Stromal cell of bone marrow (primary cell): ENCODE measurements at places on chromosomes 1 and 21.

DNA sequence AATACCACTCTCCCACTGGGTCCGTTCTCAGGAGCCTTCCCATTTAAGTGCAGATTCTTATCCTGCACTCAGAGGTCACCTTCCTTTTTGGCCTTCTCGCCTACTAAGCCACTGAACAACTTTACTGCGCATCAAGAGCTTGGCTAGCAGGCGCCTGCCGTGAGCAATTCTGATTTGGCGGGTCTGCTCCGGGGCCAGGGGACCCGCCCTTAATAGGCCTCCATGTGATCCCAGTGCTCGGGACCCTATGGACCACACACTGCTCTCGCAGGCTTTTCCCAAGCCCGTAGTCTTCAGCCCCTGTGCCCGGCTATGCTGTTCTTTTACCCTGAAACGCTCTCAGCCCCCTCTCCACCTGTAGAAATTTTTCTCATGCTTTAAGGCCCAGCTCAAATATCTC is 45.1 kb downstream of the BCL9 start:
- no peak for DNase-seq

GRCh38 chr1:7517611-7518330 is 253.3 kb upstream of the VAMP3 start:
- DNase-seq = no peak

DNA sequence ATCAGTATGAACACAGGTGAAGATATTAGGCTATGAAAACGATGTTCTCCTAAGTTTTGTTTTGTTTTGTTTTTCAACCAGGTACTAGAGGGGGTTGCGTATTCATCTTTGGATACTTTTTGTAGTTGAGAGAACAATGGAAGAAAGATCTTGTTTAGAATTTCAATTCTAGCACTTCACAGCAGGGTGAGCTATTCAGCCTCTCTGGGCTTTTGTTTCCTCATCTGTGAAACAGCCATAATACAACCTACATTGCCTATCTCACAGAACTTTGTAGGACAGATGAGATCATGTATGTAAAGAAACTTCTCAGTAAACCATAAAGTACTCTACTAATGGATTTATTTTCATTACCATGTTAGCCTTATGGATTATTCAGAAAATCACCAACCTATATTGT is 199.5 kb downstream of the GPATCH2 start:
- no peak for DNase-seq

- DNase-seq = no peak
Measured at GRCh38 chr1:247966532-247967204, 1.6 kb downstream of the OR2AK2 start.

DNA sequence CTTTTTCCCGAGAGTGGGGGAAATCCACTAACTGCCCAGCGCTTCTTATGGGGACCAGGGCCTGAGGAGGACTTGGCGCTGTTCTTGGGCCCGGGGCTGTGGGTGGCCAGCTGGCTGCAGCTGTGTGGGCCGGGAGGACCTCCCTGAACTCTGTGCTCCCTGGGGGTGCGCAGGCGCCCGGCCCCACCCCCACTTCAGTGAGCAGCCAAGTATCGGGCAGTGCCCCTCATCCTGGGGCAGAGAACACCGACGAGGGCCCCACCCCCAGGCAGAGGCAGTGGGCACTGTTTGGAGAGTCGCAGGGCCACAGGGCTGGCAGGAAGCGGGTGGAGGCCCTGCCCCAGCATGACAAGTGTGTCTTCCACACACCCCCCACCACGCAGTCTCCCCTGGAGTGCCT is 32.5 kb upstream of the SLC19A1 start:
- no peak for DNase-seq

GRCh38 chr1:230079199-230080024 is 12.4 kb downstream of the GALNT2 start:
- DNase-seq = no peak

- no peak for DNase-seq
Measured at GRCh38 chr1:229888561-229889001, 178.5 kb upstream of the GALNT2 start.
